ENCODE measurements at places on chromosomes 11 and 22.

GRCh38 chr11:115170133-115170815 is 333.9 kb downstream of the CADM1 start:
- DNase-seq: no peak

DNA sequence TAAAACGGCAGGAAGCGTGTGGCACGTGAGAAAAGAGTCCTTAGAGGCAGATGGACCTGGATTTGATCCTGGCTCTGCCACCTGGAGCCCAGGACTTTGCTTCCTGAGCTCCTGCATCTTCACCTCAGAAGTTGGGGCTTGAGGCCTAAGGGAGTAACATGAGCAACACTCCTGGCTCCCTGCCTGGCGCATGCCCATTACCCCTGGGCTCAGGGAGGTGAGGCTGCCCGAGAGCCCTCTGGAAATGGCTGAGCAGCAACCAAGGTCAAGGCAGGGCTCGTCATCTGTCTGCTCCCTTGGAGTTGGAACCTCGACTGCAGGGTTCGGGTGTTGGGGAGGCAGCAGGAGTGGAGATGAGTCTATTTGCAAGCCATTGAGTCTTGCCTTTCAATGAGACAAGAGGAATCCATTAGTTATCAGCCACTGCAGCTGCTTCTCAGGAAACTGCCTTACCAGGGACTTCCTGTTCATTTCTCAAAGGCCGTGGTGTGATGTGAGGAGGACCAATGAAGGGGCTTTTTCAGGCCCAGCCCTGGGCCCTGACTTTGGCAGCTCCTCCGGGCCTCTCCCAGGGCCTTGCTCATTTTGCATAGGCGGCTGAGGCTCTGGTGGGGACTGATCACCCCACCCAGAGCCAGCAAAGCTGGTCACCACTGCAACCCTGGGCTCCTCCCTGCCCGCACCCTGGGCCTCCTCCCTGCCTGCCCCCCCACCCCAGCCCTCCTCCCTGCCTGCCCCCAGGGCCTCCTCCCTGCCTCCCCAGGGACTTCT is 6.4 kb downstream of the FADS2 start:
- DNase-seq: peak; percentile 80

DNA sequence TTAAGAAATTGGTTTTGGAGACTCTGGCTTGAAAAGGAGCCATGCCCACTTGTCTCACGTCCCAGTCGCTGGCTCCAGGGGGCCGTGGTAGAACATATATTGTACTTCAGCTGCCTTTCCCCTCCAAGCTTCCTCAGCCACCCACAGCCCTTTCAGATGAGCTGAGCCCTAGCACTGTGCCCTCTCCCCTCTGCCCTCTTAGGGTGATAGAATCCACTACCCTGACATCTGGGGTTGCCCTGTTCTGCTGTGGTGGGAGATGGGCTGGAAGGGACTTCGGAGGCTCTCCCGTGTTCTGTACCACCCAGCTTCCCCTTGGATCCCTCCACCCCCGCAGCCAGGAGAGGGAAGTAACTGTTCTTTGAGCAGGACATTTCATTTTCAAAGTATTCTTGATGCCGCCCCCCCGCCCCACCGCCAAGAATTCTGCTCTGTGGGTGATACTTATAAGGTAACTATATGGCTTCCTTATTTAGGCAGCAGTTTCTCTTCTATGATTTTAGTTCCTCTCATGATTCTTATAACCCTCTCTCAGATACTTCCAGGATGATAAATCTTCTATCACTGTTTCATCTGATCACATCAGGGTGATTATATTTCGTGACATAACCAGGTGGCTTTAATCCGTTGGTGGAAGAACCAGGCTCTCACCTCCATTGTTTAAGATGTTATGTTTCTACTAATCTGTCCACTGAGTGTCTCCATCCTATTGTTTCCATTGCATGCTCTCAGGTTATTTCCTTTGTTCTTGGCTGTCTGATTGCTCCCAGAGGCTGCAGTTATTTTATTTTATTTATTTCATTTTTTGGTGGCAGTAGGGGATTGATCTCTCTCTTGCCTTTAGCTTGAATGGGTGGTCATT is 24.1 kb downstream of the ZBTB16 start:
- DNase-seq: no peak

DNA sequence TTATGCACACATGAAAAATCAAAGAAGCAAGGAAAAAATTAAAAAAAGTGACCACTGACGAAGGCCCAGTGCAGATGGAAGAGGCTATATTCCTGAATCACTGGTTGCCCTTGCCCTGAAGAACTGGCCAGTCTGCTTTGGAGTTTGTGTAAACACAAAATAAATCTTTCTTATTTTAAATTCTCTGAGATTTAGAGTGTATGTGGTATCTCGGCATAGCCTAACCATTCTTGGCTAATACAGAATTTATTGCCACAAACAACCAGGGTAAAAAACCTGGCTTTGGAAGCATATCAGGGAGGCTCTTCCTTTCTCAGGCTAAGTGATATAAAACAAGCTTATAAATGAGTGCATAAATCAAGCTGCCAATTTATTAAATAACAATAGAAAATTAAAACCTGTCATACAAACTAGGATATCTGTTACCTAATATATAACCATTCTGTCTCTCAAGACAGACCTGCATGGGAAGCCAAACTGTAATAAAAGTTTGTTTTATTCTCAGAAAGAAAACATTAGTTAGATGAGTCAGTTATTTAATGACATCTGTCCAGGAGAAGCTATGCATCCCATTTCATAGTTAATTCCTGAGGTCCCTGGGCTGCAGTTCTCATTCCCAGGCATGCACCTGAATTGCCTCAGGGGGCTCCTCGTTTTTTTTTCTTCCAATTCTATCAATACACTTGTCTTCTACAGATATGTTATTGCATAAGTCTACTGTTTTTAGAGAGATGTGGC is 6.1 kb upstream of the TMEM135 start:
- DNase-seq: no peak

GRCh38 chr11:19378814-19379213 is 138.1 kb upstream of the E2F8 start:
- no peak for DNase-seq

GRCh38 chr11:132941024-132941646 is 591.2 kb downstream of the OPCML start:
- DNase-seq: peak; percentile 20

DNA sequence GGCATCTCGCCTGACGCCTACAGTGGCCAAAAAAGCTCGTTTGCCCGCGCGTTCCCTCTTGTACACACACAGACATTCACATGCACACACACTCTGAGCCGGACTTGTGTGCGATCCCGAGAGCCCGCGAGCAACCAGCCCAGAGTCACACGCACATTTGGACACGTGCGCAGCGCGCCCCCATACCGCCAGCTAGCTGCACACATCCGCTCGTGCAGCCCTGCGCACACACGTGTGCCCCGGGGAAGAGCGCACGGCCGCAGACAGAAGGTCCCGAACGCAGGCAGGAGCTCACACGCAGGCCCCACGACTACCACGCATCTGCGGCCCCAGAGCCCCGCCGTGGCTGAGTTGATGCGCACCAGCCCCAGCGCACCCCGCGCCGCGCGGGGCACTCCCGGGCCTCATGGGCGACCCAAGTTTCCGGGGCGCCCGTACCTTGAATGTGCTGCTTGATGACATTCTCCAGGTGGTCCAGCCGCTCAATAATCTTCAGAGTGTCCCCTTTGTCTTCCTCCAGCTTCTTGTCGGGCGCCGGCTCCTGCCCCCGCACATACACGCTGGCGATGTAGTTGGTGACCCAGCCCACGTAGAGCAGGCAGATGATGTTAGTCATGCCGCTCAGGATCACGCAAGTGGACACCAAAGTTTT is 758 bp downstream of the GALNT18 start:
- DNase-seq: peak; percentile 14

- no peak for DNase-seq
Measured at GRCh38 chr11:44886790-44887140, 63.9 kb downstream of the TP53I11 start.

- DNase-seq: no peak
Measured at GRCh38 chr11:96241331-96241841, 101.6 kb downstream of the MAML2 start.

GRCh38 chr11:94604482-94604881 is 37.3 kb downstream of the PIWIL4 start:
- DNase-seq: no peak

DNA sequence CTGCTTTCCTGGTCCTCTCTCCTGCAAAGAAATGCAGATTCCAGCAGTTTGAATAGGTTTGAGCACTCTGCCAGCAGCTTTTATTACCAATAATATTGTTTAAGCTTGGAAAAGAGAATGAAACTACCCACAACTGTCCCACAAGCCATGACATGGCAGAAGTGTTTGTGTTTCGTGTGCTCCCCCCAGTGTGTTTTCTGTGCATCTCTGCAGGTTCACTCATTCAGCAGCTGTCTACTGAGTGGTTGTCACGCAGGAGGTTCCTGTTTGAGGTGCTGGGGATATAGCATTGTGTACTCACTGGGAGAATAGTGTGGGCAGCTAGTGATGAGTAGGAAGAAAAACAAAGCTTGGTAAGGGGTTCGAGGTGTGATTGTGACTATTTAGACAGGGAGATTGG is 55.3 kb upstream of the SUSD2 start:
- DNase-seq: no peak

DNA sequence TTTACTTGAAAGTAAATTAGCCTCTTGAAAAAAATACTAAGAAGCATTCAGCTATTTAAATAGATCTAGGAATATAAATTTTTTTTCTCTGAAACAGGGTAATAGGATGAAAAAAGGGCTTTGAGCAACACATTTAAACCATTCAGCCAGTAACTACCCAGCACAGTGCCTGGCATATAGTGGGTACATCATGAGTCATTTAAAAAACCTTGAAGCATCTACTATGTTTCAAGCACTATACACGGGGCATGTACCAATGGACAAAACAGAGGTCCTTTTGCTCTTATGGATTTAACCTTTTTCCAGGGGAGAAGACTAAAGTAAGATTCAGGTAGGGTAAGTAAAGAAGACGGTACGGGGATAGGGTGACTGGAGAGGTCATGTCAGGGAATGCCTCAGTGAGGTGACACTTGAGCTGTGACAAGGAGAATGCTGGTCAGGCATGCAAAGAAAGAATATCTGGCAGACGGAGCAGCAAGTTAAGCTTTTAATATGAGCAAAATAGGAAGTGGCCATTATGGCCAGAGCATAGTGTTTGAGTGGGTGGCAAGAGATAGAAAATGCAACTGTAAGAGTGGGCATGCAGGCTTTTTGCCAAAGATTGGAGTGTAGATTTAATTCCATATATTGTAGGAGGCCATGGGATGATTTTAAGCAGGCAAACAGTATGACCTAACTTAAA is 101.1 kb downstream of the HIPK3 start:
- no peak for DNase-seq

- DNase-seq: no peak
Measured at GRCh38 chr11:59944720-59945119, 6.5 kb downstream of the OOSP1 start.

- no peak for DNase-seq
Measured at GRCh38 chr22:19292458-19293230, 1.1 kb upstream of the CLTCL1 start.

- no peak for DNase-seq
Measured at GRCh38 chr11:117879516-117880480, 3.3 kb upstream of the FXYD6 start.

GRCh38 chr11:69630017-69630416 is 10.9 kb upstream of the CCND1 start:
- DNase-seq: no peak

DNA sequence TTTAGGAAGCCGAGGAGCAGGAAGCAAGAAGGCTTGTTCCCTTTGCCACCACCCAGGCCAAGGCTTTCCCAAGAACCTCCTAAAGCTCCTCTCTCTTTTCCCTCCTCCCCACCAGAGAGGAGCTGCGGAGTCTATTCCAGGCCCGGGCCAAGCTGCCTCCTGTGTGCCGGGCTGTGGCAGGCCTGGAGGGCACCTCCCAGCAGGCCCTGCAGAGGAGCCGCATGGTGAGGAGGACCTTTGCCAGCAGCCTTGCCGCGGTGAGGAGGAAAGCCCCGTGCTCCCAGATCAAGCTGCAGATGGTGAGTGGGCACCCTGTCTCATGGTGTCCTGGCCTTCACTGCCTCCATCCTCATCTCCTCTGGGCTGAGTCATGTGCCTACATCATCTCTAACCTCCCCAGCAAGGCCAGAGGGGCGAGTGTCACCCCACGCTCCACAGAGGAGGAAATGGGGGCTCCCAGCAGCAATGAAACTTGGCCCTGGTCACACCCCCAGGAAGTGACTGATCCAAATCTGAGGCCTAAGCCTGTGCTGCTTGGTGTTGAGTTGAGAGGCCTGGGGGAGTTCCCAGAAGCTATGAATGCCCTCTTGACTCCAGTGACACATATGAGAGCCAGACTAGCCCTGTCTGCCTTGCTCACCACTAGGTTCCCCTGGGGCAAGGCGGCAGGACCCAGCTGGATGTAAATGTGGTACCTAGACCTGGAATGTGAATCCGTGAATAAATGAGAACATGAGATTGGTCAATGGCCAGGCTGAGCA is 104.2 kb downstream of the MYO18B start:
- peak; percentile 31 for DNase-seq

- no peak for DNase-seq
Measured at GRCh38 chr11:34680918-34681586, 60.2 kb downstream of the EHF start.

DNA sequence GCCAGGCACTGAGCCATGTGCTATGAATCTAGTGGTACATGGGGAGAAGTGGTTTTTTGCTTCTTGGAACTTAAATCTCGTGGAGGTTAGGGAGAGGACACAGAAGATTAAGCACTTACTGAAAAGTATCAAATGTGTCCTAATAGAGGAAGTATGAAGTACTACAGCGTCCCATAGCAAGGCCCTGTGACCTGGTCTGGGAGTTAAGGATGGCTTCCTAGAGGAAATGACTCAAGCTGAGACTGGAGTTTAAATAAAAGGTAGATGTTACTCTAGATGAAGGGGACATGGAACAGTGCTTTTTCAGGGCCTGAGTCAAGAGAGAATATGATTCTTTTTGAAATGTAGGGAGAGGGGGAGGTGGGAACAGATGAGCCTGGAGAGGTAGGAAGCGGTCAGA is 202.9 kb downstream of the GRIK4 start:
- DNase-seq: no peak

DNA sequence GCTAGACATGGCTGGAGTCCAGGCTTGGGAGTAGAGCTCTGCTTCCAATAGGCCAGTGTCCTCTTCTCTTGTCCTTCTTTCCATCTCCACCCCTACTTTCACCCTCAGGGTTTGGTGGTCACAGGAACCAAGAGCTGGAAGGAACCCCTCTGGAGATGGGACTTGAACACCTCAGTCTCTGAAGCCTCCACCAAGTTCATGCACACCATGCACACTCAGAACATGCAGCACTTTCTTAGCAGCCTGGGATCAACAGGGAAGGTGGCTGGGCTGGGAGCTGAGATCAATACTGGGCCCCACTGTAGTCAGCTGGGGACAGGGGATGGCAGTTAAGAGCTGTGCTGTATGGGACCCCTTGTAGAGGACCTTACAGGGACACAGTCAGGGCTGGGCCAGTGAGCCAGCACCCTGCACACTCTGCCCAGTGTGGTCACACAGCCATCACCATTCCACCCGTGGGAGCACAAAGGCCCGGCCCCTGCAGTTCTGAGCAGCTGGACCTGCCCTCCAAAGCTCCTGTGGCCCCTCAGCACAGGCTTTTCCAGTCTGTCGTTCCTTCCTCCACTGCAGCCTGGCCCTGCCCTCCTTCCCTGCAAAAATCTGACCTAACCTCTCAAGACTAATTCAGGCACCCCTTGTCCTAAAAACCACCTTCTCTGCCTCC is 47.7 kb downstream of the GAB4 start:
- no peak for DNase-seq
